G401 (cell line): ENCODE measurements at places on chromosomes 11 and 22.

DNA sequence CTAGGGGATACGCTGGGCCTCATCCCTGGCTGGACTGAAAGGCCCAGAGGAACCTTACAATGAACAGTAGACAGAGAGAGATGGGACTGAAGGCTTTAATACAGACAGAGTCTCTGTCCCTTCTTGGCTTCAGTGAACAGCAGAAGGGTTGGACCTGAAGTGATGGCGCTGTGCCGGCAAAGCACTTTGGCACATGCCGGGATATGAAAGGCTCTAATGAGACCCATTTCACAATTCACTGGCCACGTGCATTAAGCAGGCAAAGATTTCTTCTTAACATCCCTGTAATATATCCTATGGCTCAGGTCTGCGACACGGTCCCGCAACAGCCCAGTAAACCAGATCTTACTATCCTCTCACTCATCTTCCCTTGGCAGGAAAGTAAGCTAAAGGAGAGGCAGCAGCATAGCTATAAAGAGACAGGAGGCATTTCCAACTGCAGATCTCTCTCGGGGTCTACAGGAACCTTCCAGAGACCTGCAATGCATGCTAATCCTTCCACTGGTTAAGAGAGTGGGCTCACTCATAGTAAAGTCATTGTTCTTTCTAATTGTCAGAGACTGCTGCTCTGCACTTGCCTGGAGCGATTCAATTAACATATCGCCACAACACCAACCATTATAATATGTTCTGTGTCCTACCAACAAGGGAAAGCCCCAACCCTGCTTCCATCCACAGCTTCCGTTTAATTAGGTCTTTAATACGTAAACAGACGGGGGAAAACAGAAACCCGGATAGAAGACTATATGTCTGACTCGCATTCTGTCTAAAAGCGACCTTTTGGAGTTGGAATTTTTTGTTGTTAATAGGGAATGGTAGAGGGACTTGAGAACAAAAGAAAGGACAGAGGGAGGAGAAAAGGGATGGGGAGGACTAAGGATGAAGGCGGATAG lies 1179.0 kb downstream of the LRRC4C start:
- DNase-seq: peak; percentile 44

DNA sequence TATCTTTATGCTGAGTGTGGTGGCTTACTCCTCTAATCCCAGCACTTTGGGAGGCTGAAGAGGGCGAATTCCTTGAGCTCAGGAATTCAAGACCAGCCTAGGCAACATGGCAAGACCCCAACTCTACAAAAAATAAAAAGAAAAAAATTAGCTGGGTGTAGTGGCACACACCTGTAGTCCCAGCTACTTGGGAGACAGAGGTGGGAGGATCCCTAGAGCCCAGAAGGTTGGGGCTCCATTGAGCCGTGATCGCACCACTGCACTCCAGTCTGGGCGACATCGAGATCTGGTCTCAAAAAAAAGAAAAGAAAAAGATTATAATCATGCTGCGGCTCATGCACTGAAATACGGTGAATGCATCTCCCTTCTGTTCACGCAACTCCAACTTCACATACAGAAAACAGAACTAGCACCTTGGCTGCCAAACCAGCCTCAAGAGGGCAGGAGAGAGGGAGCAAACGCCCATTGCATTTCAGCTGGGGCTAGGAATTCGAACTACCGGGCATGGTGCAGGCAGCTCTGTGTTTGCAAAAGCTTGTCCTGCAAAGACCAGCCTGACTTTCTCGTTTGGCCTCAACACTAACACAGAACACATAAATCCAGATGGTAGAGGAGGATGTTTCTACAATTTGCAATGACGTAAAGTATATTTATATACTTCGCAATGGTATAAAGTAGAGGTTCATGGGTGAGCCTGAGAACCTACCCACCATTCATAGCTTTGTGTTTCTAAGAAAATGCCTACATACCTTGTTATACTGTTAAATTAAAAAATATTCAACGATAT lies 6.3 kb upstream of the SYNGR1 start:
- DNase-seq: peak; percentile 95

DNA sequence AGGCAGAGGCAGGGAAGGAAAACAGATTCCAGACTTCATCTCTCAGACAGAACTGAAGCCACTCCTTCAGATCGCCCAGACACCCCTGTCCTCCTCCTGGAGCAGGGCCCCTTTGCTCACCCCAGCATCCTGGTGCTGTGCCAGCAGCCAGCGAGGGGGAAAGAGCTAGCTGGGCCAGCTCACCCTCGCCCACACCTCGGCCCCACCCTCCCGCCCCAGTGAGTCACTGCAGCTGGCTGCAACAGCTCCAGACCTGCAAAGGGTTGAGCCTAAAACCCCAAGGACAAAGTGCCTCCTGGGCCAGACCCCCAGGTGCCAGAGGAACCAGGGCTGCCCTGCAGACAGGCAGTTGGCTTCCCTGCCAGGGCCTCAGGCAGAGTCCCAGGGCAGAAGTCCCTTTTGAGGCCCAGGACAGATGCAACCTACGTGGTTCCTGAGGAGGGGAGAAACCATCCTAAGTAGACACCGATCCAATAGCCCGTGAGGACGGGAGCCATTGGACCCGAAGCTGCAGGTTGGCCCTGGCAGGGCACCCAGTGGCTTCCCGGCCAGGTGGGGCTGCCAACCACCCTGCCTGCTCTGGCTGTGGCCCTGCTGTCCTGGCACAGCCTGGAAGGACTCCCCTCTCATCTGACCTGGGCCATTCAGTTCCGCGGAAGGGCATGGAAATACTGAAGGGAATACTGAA lies 7.2 kb downstream of the AHNAK start:
- DNase-seq: no peak

- DNase-seq: no peak
Measured at GRCh38 chr11:9160166-9160565, 68.8 kb upstream of the SCUBE2 start.

DNA sequence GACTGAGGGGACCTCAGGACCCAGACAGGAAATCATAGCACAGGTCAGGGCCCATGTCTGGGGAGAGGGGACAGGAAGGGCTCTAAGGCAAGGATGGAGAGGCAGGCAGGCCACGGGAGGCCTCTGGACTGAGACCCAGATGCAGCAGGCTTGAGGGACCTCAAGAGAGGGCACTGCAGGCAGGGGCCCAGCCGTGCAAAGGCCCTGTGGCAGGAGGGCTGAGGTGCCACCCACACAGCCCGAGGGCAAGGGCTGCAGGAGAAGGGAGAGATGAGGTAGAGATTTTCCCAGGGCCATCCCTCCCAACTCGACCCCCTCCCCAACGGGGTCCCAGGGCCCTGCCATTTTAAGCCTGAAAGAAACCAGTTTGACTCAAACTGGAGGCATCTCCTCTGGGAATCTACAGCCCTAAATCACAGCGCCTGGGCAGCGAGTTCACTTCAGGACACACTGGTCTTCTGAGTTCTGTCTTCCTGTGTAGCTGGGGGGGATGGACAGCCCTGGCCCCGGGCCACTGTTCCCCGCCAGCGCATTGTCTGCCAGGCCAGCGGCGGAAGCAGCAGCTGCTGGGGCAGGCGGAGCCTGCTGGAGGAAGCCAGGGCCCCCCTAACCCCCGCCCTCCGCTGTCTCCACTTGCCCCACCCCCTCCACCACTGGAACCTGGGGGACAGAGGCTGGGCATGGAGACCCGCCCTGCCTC lies 20.3 kb upstream of the WNT7B start:
- DNase-seq: no peak

- DNase-seq: no peak
Measured at GRCh38 chr11:3747704-3748103, 49.6 kb downstream of the NUP98 start.

GRCh38 chr22:22216450-22216959 lies 28.1 kb upstream of the VPREB1 start:
- DNase-seq: no peak

DNA sequence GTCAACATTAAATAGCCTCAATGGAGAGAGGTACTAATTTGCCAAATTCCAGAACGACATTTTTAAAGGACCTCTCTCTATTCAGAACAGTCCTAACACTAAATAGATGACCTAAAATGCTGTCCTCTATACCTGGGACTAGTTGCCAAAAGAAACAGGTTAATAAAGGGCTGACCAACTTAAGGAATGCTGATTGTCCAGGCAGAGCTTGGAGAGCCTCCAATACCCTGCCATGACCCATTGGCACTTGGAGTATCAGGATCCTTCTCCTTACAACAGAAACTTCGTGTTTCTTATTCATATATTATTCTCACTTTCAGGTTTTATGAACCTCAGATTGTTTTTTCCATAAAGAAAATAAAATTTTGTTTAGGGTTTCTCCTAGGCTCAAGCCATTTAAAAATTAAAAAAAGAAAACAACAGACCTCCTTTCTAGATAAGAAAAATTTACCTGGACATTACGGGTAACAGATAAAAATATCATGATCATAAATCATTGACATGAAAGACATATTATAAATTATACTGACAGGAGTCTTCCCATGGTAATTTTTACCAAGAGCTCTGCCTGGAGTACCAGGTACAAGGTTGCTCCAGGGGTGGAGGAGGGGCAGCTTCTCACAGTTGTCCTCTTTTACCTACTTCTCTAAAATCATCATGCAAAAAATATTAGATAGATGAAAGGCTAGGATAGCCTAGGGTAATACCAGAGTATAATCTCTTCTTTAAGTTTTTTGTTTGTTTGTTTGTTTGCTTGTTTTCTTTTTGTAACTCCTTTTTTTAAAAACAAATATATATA lies 2.0 kb downstream of the LRRC4C start:
- peak; percentile 44 for DNase-seq
